ENCODE measurements at places on chromosomes 1 and 21.

GRCh38 chr1:33032126-33032869 lies 4.4 kb downstream of the AK2 start:
- DNase-seq = no peak

DNA sequence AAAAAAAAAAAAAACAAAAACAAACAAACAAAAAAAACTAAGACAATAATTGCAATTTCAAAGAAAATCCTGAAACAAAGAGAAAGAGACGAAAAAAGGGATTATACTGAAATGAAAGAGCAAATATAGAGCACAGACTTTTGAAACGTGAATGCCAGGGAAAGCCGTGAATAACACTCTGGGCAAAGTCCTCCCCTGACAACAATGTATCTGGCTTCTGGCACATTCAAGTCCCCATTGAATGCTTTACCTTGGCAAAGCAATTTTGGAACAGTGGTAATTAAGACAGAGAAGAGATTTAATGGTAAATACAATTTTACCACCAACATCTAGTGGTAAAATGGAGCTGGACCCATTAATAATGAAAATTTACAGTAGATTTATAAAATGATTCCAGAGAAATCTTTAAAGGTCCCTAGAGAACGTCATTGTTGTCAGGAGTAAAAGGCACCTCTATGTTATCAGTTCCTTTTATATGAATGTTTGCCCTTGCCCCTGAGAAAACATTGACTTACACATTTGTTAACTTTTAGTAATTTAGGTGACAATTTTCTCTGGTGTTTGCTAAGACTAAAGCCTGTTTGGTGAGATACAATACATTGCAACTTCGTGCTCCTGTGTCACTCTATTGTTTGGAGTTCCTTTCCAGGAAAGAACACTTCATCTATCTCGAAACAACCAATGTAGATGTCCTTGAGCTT lies 89.7 kb downstream of the GREM2 start:
- DNase-seq = no peak

GRCh38 chr1:58391056-58391455 lies 155.5 kb downstream of the OMA1 start:
- DNase-seq = no peak

DNA sequence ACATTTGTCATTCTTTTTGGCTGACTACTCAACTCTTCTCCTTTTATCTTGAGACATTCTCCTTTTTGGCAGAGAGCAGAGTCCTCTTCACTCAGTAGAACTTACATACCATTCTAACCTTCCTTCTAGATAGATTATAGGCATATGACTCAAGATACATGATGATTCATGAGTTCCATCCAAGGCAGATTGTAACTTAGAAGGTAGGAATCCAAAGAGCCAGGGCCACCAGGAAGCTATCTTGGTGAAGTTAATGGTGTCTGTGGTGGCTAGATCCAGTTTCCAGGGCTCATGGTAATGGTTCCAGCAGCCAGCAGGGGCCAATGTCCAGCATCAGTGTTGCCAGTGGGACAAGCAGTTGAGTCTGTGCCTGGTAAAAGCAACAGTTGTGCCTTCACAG lies 76.1 kb upstream of the KIAA0040 start:
- DNase-seq = no peak

DNA sequence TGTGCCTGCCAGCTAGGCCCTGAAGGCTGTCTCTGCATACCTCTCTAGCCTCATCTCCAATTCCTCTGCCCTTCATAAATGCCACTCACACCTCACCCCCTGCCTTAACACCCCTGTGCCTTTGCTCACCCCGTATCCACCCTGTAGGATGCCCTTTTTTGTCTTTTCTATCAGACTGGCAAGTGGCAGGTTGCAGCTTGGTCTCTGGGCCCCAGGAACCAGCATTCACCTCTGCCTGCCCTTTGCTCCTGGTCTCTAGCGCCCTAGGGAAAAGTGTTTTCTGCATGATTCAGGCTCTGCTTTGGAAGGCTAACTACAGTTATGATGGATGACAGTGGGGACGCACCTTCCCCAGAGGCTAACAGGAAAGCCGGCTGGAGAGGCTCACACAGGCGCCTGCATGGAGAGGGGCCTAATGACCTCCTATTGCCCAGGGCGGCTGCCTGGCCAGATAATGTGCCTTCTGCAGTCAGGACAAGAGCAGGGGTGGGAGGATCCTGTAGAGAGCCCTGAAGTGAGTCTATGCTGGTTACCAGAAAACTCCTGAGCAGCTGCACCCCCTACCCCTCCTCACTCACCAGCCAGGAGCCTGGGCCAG lies 11.2 kb downstream of the KANK4 start:
- no peak for DNase-seq

- no peak for DNase-seq
Observed at GRCh38 chr1:219703368-219703639, 90.4 kb upstream of the ZC3H11B start.

DNA sequence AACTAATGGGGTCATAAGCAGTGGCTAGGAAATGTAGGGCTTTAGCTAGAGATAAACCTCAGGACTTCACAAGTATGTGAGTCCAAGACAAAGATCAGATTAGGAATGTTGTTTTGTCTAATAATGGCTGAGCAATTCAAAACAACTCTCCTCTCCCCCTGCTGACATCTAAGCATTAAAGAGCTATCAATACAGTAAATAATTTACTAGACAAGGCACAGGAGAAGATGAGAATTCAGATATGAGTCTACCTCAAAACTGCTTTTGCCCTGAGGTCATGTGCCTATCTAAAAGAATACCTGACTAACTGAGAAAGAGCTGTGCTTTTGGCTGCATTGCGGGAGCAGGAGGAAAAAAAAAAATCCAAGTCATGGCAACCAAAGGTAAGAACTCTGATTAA lies 86.8 kb downstream of the SPATA17 start:
- DNase-seq = no peak

DNA sequence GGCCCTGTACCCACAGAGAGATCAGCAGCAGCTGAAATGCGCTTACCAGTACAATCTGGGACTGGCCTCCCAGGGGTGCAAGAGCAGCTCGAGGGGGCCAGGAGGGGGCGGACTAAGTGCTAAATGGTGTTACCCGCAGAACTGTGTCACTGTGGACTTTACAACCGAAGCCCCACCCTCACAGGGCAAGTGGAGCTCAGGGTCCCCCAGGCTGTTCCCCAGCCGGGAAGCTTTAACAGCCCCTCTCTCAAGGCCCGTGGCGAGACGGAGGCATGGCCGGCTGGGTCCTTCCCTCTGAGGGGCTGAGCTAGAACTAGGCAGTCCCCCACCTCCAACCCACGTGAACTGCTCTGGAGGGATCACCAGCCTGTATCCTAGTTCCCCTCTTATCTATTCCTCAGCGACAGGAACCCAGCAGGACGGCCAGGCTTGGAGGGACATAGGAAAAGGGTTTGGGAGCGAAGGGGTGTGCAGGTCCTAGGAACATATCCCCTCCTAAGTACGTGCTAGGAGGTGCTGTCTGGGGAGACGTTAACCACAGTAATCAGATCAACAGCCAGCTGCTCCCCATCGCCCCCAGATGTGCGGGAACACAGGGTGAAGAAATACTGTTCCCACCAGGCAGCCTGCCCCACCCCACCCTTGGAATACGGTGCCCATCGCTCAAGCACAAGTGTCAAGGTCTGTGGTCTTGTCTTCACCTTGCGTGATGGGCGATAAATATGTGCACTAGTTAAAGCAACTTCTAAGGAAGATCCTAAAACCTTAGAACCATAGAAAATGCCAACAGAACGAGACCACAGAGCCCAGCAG lies 24.4 kb downstream of the ZBTB17 start:
- DNase-seq = no peak

GRCh38 chr1:91226741-91227140 lies 177.9 kb downstream of the HFM1 start:
- no peak for DNase-seq

DNA sequence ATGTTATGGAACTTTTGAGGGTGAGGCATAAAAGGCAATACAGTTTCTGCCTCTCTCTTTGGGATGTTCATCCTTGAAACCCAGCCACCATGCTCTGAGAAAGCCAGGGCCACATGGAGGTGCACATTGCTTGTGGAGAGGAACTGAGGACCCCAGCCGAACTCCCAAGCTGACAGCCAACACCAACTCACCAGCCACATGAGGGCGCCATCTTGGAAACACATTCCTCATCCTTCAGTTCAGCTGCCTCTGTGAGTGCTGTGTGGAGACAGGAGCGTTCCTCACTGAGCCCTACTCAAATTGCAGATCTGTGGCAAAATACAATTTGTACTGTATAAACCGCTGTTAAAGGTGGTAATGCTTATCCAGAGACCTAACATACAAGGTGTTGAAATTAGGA lies 137.5 kb downstream of the GABPA start:
- no peak for DNase-seq

DNA sequence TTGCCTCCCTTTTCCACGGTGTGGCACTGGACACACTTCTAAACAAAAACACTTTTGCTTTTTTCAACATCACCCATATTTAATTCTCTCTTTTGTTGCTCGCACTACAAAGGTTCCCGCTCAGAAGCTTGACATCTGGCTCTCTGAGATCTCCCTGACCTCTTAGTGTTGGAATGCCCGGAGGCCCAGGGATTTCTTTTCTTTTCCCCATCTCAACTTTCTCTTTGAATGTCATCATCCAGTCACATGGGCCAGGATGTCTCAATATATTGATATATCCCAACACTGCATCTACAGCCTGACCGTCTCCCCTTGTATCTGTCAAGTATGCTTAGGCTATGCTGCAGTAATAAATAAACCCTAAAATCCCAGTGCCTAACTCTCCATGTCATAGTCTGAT lies 54.3 kb upstream of the DESI2 start:
- DNase-seq = no peak

DNA sequence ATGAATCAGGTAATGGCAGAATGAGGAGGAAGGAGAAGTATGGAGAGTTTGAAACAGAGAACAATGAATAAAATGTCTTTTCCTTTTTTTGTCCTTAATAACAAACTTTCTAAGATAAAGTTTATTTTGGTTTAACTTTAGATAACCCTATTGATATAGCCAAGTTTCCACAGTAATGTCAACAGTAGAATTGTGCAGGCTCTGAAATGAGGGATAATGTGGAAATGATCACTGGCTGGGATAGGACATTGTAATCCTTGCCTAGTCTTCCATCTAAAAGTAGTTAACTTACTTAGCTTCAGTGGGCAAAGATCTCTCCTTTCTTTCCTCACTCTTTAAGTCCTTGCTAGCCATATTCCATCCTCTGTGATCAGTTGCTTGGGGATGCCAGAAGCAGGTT lies 52.8 kb downstream of the NTMT2 start:
- DNase-seq = no peak

DNA sequence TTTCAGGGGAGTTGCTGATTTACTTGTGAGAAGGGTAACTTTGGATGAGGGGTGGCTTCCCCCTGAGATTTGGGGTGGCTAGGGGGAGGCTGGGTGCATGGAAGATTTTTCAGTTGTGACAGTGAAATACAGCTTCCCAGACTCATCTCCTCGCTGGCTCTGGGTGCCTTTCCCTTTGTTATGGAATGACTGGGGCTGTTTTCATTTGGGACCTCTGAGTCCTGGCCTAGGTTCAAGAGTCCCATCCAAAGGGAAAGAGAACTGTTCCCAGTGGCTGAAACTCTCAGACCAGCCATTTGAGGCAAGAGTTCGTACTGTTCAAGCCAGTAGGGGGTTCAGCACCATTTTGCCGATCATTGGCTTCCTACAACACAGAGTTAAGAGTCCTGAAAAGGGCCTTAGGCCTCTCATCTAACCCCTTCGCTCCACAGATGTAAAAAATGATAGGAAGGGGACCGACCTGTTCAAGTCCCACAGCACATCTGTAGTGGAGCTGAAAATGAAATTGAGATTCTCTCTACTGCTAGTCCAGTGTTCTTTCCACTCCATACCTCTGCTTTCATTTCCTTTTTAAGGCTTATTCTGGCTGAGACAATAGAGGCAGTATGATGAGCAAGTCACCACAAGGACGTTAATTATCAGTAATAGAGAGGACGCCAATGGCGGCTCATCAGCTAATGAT lies 958 bp downstream of the DDR2 start:
- no peak for DNase-seq

GRCh38 chr21:31728952-31729351 lies 3.0 kb downstream of the SCAF4 start:
- no peak for DNase-seq

- no peak for DNase-seq
Observed at GRCh38 chr1:39046613-39047210, 20.6 kb downstream of the NDUFS5 start.

DNA sequence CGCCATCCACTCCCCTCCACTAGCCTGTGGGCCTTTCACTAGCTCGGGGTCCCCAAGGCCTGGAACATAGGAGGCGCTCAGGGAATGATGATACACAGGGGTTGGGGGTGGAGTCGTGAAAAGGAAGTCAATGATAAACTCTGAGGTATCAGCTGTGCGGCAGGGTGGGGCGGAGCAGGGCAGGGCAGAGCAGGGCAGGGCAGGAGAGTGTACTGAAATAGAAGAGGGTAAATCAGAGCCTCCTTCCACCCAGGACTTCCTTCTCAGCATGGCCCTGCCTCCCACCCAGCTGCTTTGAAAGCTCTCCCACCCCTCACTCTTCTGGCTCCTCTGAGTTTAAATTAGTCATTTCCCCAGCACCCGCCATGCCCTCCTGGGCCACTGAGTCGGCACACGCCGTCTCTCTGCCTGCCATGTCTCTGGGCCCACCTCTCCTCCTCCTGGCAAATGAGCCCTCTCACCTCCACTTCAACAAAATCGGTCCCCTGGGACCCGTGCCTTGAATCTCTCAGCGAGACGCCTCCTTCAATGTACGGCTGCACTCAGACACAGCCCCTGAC lies 16.9 kb downstream of the CAPZB start:
- DNase-seq = no peak

- DNase-seq = no peak
Observed at GRCh38 chr21:34520764-34521508, 8.9 kb upstream of the KCNE1 start.

GRCh38 chr1:174114788-174115448 lies 44.4 kb upstream of the RABGAP1L start:
- DNase-seq = no peak

GRCh38 chr1:245512980-245513578 lies 358.3 kb downstream of the KIF26B start:
- no peak for DNase-seq

DNA sequence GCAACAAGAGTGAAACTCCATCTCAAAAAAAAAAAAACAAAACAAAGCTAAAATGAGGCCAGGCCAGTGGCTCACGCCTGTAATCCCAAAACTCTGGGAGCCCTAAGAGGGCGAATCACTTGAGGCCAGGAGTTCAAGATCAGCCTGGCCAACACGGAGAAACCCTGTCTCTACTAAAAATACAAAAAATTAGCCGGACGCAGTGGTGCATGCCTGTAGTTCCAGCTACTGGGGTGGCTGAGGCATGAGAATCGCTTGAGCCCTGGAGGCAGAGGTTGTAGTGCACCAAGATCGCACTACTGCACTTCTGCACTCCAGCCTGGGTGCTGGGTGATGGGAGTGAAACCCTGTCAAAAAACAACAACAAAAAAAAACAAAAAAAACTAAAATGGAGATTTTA lies 191.2 kb upstream of the SGIP1 start:
- no peak for DNase-seq
